ENCODE measurements at places on chromosomes 7 and 10.

GRCh38 chr7:144780071-144780608 lies 55.7 kb downstream of the TPK1 start:
- DNase-seq, result no peak

- no peak for DNase-seq
These were observed 9.4 kb upstream of the CLDN3 start for GRCh38 chr7:73779517-73779916.

DNA sequence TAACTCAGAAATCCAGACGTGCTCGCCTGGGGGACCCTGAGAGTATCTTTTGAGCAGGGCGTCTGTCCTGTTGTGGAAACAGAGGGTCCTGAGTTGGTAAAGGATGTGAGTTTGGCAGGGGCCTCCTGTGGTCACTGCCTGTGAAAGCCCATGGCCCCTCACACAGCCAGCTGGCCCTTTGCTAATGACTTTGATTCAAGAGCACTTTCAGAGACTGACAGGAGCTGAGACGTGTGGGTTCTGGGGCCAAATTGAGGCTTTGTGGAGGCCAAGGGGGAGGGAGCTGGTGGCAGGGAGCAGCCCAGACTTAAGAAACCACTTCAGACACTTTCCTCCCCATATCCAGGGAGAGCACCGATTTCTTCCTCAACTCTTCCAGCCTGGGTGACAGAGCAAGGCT lies 459.4 kb upstream of the FOXK1 start:
- DNase-seq, result no peak

GRCh38 chr7:129975309-129975708 lies 22.5 kb upstream of the UBE2H start:
- no peak for DNase-seq

- no peak for DNase-seq
These were observed 83.8 kb downstream of the COL13A1 start for GRCh38 chr10:69885379-69886013.

DNA sequence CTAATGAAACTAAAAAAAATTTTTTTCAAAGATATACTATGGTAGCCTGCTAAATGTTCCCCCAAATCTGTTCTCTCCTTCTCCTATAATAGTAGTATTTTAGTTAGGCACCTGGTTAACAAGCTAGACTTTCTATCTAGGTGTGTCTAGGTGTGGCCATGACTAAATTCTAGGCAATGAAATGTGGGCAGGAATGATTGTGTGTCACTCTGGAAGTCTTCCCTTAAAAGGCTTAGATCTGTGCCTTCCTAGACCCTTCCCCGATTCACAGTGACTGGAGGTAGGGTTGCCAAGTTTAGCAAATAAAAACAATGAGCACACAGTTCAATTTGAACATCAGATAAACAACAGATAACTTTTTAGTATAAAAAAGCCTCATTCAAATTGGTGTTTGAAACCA lies 8.3 kb upstream of the ARHGAP21 start:
- DNase-seq, result no peak

- no peak for DNase-seq
These were observed 1.8 kb downstream of the STAM start for GRCh38 chr10:17645621-17646345.

DNA sequence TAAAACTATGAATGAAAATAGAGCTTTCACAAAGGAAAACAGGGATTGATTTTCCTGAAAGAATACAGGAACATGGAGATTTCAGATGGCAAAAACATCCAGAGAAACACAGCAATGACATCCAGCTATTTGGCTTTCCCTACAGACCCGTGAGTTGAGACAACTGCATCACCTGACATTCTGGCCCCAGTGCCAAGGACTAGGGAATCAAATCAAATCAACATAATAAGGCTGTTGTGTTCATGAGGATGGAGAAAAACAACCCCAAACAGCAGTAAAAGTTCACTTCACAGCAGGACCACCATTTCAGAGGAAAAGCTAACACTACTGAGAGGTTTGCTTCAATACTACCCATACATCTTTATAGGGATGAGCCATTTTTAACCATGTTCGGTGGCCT lies 25.5 kb downstream of the ETV1 start:
- no peak for DNase-seq

- no peak for DNase-seq
These were observed 31.5 kb upstream of the CFAP46 start for GRCh38 chr10:132973903-132974241.

GRCh38 chr7:138865843-138866242 lies 67.8 kb upstream of the ATP6V0A4 start:
- no peak for DNase-seq

GRCh38 chr10:22386503-22386902 lies 41.2 kb downstream of the SPAG6 start:
- no peak for DNase-seq

GRCh38 chr7:38681882-38682281 lies 50.7 kb upstream of the AMPH start:
- DNase-seq, result no peak

DNA sequence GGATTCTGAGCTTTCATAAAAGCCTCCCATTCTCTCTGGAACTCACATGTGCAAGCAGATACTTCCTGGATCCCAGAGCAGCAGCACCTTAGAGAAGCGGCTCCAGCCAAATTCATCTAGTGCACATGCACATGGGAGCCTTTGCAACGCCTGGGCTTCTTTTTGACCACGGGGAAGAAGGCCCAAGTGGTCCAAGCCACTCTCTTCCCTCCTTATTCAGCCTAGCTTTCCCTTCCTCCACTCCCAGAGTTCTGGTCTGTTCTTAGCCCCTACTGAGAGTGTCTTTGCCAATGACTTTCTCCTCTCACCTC lies 118.7 kb downstream of the ZNF365 start:
- DNase-seq, result no peak

DNA sequence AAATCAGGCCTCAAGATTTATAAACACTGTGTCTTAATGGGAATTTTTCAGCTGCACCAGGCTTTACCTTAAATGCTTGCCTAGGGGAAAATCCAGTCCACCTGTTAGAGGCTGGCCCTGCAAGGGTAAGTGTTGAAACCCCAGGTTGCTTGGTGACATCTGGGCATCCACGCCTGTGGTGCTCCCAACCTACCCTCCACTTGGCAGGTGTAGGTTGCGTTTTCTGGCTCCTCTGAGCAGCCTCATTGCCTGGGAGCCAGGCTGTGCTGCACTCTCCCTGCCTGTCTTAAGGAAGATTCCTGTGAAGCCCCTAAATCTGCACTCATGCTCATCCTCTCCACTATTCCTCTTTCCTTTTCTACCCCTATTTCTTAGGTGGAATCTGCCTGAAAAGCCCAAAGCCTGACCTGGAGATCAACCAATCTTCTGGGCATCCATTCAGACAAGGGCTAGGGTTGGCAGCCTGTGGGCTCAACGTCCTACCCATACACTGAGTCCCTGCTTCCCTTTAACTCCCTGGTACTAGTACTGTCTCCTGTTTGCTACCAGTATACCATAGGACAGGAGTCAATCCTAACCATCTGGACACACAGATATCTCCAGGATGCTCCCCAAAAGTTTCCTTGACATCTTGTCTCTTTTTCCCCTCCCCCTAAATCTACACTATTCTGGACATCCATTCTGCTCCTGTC lies 150.4 kb downstream of the PDE1C start:
- DNase-seq, result no peak

GRCh38 chr7:108094346-108094745 lies 35.8 kb downstream of the LAMB4 start:
- peak; percentile 37 for DNase-seq

GRCh38 chr7:137852108-137852507 lies 5.3 kb upstream of the DGKI start:
- DNase-seq, result no peak

DNA sequence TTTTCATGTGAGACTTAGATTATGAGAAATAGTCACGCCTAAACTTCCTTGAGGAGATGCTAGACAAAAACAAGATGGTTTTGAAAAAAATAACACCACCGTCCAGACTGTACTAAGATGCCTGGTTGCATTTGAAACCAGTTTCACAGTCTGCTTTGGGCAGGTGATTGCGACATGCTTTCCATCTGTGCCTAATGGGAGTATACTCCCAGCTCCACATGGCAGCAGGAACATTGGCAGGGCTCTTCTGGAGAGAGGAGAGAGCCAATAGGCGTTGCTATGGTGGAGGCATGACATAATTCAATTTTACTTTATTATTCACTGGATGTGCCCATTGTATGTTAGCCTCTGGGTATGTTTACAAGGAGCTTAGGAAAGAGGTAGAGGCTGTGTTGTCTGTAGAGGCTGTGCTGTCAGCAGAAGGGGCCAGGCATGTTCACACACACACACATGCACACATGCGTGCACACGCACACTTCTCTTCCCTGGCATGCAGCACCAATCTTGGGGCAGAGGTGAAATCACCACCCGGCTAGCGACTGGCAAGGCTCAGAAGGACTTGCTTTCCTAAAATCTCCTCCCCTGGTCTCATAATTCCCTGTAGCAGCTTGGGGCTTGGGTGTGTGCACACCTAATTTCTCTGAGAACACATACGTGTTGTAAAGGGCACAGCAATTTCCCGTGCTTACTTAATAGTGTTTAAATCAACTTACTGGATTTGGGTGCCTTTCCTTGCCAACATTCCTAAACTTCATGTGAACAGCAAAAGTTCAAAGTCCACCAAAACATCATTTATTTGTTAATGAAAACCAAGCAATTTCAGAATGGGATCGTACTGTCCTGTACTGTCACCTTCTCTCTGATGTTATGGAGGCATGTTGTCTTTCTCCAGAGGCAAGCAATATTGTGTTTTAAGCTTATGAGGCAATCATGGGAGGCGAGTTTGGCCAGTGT lies 162.1 kb downstream of the TCF7L2 start:
- DNase-seq, result no peak

- DNase-seq, result no peak
These were observed 61.6 kb upstream of the MRLN start for GRCh38 chr10:59814878-59815277.

DNA sequence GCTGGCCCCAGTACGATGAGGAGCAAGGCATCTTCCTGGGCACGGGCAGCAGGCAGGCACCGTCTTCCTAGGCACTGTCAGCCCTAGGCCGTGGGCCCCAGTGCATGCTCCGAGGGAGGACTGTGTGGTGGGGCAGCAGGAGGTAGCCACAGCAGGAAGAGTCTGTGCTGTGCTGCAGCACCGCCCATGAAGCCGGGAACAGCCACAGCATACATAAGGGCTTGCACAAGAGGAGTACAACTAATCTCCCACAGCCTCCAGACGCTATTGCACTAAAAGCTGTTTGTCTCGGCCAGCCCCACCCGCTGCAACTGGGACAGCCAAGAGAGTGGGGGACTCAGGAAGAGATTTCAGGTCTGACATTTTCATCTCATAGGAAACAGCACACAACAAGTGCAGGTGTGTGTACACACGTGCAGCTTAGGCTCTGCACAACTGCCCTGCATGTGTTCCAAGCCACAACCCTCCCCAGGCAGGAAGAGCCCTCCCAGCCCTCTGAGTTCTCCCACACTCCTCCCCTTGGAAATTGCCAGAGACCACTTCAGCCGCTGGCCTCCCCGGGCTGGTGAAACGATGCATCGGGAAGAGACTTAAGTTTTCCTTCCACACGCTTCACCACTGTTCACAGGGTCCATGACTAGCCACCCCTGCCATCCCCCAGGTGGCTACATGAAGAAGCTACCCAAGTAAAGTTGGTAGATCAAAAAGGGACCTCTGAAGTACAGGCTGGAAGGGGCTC lies 88.1 kb upstream of the DDC start:
- DNase-seq, result no peak

GRCh38 chr10:131109726-131110125 lies 201.8 kb downstream of the TCERG1L start:
- no peak for DNase-seq

DNA sequence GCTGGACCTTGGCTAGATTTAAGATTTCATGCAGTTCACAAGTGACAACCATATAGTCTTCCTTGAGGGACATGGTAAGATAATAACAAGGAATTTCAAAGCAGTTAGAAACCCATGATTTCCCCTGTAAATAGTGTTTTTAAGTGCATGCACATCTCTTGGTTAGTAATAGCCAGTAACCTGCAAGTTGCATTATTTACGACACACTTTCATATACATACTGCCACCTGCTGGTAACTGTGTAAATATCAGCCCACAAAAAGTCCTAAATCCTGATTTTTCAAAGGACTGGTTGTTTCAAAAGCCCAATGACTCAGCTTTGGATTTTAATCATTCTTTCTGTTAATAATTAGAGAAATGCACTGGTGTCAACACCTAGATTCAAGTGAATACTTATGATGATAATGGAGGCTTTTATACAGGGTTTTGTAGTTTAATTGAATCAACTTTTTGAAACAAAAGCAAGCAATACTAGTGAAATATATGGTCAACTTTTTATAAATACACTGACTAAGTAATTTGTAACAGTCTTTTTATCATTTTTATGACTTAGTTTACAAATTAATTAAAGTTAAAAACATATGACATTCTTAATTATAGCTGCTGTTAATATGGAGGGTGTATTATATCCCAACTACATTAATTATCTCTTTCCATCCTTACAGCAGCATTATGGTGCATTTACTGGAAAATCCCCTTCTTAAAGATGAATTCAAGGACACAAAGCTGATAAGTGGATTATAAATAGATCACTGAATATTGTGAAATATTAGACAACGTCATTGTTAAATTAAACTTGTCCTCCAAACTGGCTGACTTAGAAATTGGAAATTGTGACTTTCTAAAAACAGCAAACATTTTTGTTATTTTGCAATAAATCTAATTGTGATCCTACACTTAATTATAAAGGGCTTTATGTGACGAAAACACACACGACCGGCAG lies 367.7 kb upstream of the SEMA3D start:
- DNase-seq, result peak; percentile 49

- no peak for DNase-seq
These were observed 260.9 kb downstream of the AHR start for GRCh38 chr7:17559388-17559787.

DNA sequence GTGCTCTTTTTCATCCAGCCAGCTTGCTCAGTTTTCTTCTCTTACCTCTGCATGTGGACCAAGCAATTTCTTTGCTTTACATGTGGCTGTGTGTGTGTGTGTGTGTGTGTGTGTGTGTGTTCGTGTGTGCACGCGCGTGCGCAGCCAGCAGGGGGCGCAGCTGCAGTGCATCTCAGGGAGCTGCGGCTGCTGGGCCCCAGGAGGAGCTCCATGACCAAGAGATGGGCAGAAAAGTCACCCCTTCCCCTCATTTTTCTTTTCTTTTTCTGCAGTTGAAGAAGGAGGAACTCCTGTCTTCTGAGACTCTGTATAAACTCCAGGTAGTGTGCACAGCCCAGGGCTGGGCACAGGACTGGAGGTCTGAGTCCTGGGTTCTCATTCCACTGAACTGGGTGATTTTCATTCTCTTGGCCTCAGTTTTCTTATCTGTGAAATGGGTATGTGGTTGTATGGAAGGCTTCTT lies 41.8 kb downstream of the BLNK start:
- DNase-seq, result no peak

GRCh38 chr7:22286436-22286835 lies 70.5 kb downstream of the RAPGEF5 start:
- no peak for DNase-seq

GRCh38 chr7:40761762-40762560 lies 627.2 kb downstream of the SUGCT start:
- DNase-seq, result no peak

Measured in AG04449 (cell line).